Lung microvascular endothelial cell (primary cell): ENCODE measurements at places on chromosomes 7 and 10. TPM values are rescaled to one million over a fixed set of nuclear protein-coding genes. Genes with fewer than 3 reads are reported as not detected.
A peak's percentile ranks its signal among the peaks of the same experiment; 100 is the strongest.

The FAM13C gene
- total RNA-seq = 0.20 and 1.1 TPM in 2 replicates

- peak; percentile 93 for DNase-seq
Measured at GRCh38 chr10:31977440-31978155, 49.0 kb upstream of the ARHGAP12 start.

The SBDS gene
- 53.6 and 100 TPM in 2 replicates for total RNA-seq

The OGDH gene
- total RNA-seq = 28.1 and 39.9 TPM in 2 replicates

GRCh38 chr10:108393089-108393488 is 1228.6 kb upstream of the SORCS1 start:
- DNase-seq = no peak

DNA sequence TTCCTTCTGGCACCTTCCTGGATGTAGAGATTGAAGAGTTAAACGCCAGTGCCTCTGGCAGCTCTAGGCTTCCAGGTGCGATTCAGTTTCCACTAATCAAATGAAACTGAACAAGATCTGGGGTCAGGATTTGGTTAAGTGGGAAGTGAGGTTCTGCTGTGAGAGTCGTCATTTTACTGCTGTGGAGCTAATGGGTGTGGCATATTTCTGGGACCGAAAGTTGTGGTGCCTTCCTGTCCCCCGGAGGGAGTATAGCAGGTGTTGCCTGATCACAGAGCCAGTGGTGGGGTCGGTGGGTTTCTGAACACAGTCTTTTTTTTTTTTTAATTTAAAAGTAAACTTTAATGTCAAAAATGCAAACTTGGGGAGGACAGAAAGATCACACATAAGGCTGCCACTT is 37.0 kb upstream of the JAKMIP3 start:
- no peak for DNase-seq

The STEAP2 gene
- under 0.01 and 2.0 TPM in 2 replicates for total RNA-seq

- DNase-seq = no peak
Measured at GRCh38 chr7:54906963-54907362, 111.9 kb upstream of the EGFR start.

- no peak for DNase-seq
Measured at GRCh38 chr10:48671914-48672595, 12.6 kb upstream of the WDFY4 start.

The TDRD1 gene
- total RNA-seq = not detected in 2 replicates

- DNase-seq = no peak
Measured at GRCh38 chr7:16774986-16775385, 21.4 kb downstream of the TSPAN13 start.

DNA sequence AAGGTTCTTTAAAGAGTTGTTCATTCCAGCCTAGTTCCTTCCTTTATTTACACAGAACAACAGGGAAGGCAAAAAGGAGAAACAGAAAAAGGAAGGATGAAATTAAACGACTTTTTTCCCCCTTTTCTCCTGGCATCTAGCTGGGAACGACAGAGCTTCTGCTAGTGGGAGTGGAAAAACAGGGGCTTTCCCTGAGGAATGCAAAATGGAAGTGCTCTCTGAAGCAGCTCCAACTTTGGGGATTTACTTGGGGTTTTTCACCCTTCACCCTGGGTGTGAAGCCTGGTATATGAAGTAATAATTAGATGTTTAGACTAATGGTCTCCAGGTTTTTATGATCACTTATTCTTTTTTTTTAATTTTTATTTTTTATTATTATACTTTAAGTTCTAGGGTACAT is 4.2 kb downstream of the PMPCB start:
- DNase-seq = no peak

GRCh38 chr10:9508606-9509005 is 1454.1 kb downstream of the GATA3 start:
- no peak for DNase-seq

GRCh38 chr7:146565872-146566271 is 449.3 kb downstream of the CNTNAP2 start:
- DNase-seq = no peak

The BICC1 gene
- total RNA-seq = under 0.01 and 0.20 TPM in 2 replicates

The ANK3 gene
- total RNA-seq = under 0.01 and 0.87 TPM in 2 replicates

The SPDYE1 gene
- total RNA-seq = not detected in 2 replicates

- no peak for DNase-seq
Measured at GRCh38 chr7:118281196-118281595, 56.7 kb downstream of the ANKRD7 start.

DNA sequence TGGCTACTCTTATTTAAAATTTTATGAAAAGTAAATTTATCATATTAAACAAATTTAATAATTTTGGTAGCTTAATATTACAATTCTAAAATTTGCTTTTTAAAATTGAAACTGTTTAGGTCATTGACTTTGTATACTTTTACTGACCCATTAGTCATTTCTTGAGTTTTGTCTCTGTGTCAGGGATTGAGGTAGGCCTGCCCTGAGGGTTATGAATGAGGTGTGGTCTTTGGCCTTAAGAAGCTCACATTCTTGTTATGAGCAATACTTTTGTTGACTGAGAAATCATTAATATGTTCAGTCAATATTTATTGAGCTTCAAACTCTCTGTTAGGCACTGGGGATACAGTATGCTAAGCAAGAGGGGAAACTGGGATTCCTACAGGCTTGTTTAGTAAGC is 47.0 kb upstream of the RPA3 start:
- no peak for DNase-seq

The SPDYE9 gene
- not detected in 2 replicates for total RNA-seq

DNA sequence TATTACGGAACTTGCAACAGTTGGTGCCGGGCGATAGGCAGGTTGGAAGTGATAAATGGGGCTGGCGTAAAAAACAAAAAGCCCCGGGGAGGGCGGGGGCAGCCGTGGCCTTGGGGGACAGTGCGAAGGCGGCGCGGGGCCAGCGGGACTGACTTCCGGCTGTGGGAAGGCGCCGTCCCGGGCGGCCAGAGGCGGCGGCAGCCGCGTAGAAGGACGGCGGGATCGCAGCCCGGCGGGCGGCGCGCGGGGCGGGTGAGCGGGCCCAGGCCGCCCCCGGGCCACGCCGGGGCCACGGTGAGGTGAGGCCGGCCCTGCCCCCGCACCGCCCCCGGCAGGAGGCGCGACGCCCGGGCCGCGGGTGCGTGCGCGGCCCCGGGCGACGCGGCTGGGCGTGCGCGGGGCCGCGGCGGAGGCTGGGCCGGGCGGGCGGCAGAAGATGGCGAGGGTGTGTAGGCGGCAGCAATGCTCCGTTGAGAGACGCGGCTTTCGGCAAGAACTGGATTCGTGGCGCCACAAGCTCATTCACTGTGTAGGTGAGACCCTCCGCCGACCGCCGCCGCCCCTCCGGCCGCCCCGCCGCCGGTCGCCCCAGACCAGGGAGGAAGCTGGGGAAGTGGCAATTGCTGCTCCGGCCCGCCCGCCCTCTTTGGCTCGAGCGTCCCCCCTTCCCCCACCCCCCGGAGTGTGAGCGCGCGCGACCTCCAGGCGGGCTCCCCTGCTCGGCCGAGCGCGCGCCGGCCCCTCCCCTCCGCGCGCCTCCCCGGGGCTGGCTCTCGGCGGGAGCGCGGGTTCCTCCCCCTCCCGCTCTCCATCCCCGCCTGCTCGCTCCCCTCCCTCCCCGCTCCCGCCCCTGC is at the start of gene LCOR:
LCOR (plus strand) TSS at position 432 of the 854 bp plus-strand sequence. CDS start 116,760 bp downstream, outside the sequence.
- peak; percentile 92 for DNase-seq

DNA sequence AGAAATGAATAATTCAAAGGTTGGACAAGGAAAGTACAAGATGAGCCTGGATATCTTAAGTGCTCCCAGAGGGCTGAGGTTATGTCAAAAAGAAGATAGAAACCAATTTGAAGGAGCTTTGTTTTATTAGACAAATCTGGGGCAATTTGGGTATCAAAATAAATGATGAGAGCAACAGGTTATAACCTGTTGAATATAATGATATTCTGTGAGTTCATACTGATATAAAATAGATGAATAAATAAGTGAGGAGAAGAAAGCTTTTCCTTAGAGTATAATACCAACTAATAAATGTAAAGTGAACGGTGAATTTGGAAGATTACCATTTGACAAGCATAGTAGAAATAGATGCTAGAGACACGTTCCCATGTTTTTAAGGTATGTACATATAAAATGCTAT is 544.2 kb upstream of the ANKRD30A start:
- no peak for DNase-seq

- DNase-seq = no peak
Measured at GRCh38 chr7:71021131-71021530, 110.8 kb upstream of the GALNT17 start.

GRCh38 chr10:97128039-97128492 is 57.7 kb downstream of the SLIT1 start:
- no peak for DNase-seq

The CPN1 gene
- not detected in 2 replicates for total RNA-seq

DNA sequence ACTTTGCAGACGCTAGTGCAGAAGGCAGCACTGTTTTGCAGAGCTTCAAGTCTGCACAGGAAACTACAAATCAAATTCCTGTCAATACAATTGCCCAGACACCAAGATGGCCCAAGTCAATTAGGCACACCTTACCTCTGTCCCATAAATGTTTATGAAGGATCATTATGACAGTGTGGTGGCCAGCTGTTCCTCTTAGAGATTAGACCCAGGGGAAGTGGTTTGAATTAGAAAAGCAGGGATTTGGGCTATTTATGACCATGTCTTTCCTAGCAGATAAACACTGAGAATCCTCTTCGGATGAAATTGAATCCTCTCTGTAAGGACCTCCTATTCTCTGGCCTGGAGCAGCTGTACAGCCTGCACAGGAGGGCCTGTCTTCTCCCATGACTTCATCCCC is 9.9 kb upstream of the NEUROG3 start:
- DNase-seq = no peak

DNA sequence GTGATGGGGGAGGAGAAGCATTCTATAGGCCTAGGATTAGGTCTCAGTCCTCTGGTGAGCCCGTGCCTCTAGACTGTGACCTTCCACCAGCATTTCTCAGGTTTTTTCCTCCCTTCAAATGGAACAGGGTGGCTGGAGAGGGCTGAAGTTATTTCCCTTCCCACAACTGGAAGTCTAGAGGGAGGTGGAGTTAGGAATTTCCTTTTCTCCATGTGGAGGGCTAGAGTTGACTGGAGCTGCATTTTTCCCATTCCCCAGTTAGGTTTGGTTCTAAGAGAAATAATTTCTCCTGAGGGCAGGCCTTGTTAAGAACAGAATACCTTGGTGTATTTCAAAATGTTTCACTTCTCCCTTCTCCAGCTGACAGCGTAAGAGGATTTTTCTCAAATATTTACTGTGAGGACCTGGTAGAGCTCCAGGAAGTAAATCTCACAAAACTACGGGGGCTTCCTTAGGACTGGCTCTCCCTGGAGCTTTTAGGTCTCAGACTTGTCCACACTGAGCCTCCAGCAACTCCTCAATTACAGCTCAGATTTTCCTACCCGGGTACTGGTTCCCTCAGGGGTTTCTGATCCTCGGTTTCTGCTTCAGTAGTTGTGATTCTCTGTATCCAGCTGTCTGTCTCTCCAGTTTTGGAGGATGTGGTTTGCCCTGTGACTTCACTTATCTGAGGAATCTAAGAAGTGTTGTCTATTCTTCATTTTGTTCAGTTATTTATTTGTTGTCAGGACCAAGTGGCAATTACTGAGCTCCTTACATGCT is 6.0 kb upstream of the REEP3 start:
- peak; percentile 24 for DNase-seq

The RNF133 gene
- 0.22 and 0.60 TPM in 2 replicates for total RNA-seq

The AHCYL2 gene
- total RNA-seq = 6.5 and 6.9 TPM in 2 replicates

- DNase-seq = no peak
Measured at GRCh38 chr7:155581954-155582353, 35.6 kb upstream of the CNPY1 start.

The PLAU gene
- 1.6 and 12.4 TPM in 2 replicates for total RNA-seq

The CRPPA gene
- total RNA-seq = 1.2 and 1.3 TPM in 2 replicates

The CABCOCO1 gene
- total RNA-seq = under 0.01 TPM in 1 of 2 replicates, not detected in the other

The TSPAN12 gene
- 46.9 and 148 TPM in 2 replicates for total RNA-seq

DNA sequence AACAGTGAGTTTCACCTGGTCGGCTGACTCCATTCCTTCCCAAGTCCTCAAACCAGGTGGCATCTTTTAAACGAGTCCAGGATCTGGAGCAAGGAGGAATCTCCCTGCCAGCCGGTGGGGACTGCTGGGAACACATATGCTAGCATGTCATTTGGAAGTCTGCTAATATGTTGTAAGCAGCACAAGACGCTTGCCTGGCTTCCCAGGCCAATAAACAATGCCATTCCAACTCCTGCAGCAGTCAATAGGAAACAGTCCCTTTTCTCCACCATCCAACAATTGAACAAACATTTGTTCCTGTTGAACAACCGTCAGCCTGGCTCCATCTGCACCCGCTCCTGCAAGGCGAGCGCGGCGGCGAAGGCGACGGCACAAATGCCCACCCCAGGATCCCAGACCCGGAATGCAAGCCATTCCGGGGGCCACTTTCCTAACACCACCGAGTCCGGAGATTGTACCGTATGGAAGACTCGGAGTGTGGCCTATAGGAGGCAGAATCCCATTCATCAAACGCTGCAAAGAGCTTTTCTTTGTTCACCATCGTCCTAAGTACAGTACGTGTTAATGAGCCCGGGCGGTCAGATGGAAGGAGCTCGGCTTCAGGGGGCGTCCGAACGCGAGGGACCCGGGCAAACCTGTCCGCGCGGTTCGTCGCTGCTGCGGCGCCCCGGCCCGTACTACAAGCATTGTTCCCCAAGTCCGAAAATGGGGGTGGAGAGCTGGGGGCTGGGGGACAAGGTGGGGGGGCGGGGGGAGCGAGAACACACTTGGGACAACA is 1.6 kb downstream of the FAM53B start:
- peak; percentile 72 for DNase-seq

- DNase-seq = no peak
Measured at GRCh38 chr10:86321568-86321967, 45.0 kb downstream of the GRID1 start.
